Fibroblast of the aortic adventitia (primary cell): ENCODE measurements at places on chromosomes 7 and 10.

DNA sequence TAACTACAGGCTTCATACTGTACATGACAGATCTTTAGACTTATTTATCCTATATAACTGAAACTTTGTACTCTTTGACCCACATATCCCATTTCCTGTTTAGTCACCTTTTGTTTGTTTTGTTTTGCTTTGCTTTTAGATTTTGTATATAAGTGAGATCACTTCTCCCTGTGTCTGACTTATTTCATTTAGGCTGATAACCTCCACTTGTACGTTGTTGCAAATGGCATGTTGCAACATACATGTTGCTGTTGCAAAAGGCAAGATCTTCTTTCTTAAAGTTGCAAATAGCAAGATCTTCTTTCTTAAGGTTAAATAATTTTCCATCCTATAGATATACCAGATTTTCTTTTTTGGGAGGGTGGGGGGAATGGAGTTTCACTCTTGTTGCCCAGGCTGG is 341.5 kb downstream of the OTUD1 start:
- no peak for DNase-seq

DNA sequence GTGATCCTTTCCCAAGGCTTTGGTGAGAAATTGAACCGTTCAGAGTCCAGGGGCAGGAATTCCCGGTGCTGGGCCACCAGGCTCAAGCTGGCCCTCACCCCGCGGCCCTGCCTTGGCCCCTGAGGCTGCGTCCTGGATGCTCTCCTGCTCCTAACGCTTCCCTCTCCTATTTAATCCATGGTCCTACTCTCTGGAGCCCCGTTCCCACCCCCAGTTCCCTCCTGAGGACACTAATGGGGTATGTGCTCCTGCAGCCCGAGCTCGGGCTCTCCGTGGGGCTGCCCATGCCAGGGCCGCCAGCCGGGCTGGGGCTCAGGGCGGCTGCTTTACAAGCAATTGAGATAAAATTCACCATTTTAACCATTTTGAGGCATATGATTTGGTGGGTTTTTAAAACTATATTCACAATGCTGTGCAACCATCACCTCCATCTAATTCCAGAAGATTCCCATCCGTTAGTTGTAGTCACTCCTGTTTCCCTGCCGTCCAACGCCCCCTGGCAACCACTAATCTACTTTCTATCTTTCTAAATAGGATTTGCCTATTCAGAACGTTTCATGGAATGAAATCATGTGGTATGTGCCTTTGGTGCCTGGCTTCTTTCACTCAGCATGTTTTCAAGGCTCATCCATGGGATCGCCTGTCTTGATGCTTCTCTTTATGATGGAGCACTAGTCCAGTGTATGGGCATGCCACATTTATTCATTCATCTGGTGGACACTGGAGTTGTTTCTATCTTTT is 33.0 kb downstream of the ADAMTS14 start:
- DNase-seq, result no peak

- no peak for DNase-seq
These were observed 260.9 kb downstream of the ADARB2 start for GRCh38 chr10:1476455-1476803.

DNA sequence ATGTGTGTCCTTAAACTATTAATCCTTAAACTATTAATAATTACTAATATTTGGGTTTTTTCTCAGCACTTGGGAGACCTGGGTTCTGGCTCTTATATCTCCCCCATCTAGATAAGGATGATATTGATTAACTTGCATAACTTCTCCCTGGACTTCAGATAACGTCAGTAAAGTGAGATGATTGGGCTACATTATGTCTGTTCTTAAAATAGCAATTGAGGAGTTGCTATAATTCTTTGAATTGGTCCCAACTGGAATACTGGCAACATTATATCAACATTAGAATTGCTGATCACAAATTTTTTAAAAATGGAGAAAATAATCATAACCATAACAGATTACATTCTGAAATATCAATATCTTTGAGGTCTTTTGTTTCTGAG is 1.9 kb downstream of the APBB1IP start:
- peak; percentile 15 for DNase-seq

DNA sequence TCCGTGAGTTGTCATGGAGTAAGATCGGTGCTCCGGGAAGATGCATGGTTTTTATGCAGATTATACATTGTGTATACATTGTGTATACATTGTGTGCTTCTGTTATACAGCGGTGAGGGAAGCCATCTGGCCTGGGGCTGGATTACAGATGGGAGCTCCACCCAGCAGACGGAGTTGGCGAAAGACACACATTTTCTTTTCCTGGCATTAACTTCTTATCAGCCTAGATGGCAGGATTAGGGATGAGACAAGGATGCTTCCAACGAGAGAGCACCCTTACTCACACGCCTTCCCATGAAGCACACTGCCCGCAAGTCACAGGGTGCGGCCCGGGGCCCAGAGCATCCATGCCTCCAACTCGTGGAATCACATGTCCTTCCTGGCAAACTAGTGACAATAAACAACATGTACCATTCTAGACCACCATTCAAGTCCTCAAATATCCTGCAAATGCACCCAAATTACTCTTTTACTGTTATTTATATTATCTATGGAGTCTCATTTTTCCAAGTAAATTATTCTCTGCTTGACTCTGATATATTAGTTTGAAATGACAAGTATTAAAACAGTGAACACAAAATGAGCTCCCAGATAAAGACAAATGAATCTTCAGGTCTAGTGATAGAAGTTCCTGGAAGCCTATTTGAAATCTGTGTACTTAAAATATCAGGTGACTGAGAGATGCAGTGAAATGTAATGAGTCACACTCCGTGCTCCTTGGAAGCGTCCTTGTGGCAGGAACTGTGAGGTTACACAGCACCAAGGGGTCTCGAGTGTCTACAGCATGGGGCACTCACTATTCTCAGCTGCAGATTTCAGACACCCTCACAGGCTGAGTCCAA is 29.8 kb upstream of the PPP2R2D start:
- DNase-seq, result no peak

DNA sequence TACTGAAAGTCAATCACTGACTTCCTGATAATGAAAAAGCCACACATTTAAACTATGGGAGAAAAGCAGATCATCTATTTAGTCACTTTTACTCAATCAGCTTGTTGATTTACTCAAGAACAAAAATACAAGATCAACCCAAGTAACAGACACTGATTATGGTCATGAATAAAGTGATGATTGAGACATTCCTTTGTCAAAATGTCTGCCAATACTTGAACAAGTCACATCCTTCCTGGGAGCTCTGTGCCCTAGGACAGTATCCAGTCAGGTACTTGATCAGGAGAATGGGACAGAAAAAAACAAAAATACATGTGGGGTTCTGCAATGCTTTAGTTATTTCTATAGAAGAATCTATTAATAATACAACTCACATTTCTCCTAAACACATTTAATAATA is 150.0 kb upstream of the NEBL start:
- no peak for DNase-seq

DNA sequence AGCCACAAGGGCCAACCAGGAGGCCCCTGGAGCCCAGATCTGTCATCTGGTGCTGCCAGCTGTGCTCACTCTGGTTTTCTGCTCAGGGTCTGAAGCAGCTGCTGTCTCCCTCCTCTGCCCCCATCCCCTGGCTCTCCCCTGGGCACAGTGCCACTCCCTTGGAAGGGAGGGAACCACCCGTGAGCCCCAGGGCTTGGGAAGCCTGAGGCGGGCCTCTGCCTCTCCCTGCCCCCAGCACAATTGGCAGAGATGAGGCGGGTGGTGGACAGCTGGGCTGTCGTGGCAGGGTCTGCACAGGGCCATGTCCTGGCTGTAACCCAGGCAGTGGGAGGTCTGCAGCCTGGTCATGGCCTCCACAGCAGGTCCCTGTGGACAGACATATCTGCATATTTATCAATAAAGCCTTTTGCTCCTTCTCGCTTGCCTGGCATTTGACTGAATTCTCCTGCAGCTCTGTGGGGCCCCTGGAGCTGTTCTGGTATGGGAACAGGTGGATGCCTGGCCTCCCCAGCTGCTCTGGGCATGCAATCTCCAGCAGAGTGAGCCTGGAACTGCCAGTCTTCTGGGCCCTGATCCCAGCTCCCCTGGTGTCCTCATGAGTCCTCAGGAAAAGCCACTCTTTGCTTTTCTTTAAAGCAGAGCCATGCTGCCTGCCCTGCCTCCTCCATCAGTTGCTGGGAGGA is 1.6 kb upstream of the ANKRD2 start:
- DNase-seq, result no peak

DNA sequence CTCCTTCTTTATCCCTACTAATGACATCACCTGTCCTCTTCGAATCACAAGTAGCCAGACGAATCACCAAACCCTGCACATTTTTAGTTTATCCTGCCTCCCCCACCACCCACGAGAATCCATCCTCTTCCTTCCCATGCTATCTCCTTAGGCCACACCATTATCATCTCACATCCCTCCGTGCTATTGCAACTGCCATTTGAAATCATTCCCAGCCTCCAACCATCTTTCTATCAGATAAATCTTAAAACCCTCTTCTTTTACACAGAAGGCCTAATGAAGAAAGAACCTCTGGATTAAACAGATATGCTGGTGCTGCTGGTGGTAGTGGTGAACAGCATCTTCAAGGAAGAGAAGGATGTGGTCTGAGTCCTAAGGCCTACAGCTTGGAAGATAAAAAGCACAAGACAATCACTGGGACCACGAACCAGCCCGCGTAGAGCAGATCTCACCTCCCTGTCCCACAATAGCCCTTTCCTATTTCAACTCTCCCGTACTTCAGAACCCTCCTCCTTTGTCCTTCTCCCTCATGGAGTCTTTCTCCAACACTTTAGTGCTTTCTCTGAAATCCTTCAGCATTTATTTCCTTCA is 403.1 kb downstream of the SFMBT2 start:
- no peak for DNase-seq

GRCh38 chr7:105127179-105127578 is 113.2 kb downstream of the KMT2E start:
- DNase-seq, result no peak

DNA sequence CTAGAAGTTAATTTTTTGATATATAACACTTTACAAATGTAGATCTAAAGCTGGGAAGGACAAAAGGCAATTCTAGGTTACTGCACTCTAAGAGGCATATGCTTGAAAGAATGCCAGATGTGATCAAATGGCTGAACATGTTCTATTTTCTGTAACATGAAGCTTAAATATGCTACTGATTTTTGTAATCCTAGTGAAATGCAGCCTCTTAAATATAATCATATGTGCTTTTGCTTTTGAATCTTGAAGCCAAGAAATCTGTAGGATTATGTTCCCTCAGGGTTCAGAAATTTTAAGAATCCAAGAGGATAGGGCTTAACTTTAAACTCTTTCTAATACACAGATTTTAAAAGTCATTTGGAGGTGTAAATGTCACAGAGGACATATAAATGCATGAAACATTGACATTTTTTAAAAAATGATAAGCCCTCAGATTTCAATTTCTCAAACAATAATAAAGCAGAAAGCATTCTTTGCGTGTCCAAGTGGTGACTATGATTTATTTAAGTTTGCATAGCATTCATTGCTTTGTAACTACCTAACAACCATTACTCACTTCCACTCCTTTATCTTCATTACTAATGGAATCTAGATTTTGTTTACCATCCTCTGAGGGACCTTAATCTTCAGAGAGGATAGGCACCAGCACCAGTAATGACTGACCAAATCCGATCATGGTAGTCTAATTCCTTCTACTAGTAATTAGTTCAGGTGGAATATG is 170.4 kb downstream of the MAGI2 start:
- DNase-seq, result peak; percentile 84

DNA sequence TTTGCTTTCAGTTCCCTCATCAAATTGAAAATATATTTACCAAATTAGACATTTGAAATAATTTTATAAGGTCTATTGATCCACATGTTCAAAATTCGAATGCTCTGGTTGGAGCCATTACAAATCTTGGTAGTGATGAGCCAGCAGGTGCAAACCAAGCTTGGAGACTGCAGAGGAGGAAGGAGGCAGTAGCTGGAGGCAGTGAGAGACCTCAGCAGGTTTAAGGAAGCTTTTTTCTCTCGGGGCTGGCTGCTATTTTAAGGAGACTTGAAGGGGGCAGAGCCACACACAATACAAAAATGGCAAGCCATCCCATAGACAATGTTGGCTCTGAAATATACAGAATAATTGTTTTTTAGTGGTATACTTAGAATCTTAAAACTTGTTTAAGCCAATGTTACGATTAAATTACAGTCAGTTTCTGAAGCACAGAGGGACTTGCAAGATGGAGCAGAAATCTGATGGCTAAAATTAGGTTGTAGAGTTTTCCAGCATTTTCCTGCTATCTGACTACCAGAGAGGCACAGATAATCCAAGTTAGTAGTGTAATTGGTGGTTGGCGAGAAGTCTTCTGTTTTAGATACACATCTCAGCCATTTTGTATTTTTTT is 185.8 kb downstream of the SNX10 start:
- DNase-seq, result no peak
